Right atrium auricular region (tissue), 2 donors: ENCODE measurements at places on chromosomes 4 and X.
A peak's percentile ranks its signal among the peaks of the same experiment; 100 is the strongest.

- no peak for DNase-seq
Measured at GRCh38 chr4:75717408-75717807, 7.0 kb upstream of the USO1 start.

DNA sequence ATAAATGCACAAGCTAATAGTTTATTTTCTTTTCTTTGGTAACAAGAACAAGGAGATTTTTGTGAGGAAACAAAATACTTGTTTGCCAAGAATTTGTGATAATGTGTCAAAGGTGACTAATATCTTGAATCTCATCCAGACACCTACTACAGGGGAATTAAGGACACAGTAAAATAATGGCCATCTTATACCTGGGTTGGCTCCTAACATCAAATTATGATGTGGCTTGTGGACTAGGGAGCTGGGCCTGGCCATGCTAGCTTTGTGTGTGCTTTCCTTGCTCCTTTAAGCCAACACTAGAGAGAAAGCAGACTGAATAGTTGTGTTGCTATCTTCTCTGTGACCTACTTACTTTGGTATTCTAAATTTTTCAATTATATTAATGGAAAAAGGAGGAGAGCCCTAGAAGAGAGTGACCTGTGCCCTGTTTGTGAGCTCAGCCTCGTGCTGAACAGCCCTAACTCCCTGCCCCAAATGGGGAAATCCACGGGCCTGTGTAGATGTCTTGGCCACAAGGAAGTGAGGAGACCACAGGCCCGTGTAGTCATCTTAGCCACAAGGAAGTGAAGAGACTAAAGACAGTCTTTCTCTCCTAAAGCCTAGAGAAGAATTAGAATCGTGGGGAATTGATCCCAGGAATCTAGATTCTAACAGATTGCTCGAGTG is 23.3 kb downstream of the ARHGAP24 start:
- DNase-seq = peak; percentile 79

- DNase-seq = no peak
Measured at GRCh38 chrX:68995386-68995779, 166.6 kb downstream of the EFNB1 start.

DNA sequence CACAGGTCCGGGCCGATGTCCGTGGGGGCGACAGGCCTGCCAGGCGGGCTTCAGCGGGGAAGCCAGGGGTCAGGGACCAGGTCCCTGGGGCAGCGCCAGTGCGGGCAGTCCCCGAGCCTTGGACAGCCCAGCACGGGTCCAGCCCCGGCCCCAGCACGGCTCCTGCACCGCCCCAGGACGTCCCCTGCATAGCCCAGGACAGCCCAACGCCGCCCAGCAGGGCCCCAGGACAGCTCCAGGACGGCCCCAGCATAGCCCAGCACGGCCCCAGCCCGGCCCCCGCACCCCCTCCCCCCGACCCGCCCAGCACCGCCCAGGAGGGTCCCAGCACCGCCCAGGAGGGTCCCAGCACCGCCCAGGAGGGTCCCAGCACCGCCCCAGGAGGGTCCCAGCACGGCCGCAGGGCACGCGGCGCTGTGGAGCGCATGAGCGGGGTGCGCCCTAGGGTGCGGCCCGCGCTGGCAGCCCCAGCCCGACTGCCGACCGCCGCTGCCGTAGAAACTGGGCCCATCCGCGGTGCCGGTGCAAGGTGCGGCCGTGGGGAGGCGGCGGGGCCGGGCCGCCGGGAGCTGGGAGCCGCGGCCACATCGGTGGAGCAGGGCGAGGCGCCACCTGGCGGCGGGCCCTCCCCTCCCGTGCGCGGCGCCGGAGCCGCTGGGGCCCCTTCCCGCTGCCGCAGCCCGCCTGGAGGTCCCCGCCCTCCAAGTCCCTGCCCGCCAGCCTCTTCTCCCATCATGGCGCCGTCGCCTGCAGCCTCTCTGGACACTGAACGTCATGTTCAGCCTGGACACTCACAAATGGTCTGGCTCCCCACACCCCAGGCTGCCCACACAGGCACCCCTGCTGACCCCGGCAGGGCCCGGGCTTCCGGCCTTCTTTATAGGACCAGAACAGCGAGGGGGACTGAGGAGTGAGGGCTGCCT is 106.8 kb upstream of the NKX1-1 start:
- DNase-seq = no peak

DNA sequence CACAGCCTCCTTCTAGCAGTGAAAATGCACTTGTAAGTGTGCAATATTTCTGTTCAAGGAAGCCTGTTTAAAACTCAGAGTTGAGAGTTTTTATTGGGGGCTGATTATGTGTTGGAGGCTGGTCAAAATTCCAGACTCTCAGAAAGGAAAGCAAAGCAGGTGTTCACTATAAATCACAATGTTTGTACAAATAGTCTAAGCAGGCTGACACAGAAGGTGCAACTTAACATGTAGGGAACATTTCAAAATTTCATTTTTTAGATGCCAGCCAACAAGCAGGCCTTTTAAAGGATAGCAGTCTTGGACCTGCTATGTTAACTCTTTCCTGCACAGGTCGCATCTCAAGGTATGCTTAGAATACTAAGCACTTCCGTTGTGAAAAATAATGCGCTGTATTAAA is 112.3 kb upstream of the IL13RA1 start:
- DNase-seq = no peak

- DNase-seq = no peak
Measured at GRCh38 chr4:99845708-99846469, 29.3 kb downstream of the DAPP1 start.

DNA sequence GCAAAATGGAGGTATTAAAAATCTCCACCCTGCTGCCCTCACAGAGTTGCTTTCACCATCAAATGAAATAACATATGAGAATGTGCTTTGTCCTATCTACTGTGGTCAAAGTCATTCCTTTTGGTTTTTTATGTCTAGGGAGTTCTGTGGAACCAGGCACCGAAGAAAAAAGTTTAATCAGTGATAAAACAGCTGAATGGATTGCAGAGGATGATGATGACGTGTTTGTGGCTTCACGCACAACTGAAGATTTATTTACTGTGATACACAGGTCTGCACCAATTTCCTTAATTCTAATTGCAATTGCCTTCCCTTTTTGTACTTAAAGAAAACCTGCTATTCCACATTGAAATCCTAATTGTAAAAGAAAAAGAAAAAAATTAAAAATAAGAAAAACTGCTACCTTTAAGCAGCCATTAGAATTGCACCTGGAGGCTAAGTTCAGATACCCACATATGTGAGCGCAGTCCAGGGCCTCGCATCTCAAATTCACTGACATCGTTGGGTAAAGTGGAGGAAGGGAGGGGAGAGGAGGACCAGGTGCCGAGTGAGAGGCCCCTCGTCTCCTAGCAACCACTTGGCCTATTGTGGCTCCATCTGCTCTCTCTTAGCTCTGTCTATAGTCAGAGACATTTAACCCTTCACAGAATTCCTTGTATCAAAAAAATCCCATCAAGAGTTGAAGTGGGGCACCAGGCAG is 10.5 kb upstream of the RTL5 start:
- DNase-seq = no peak

DNA sequence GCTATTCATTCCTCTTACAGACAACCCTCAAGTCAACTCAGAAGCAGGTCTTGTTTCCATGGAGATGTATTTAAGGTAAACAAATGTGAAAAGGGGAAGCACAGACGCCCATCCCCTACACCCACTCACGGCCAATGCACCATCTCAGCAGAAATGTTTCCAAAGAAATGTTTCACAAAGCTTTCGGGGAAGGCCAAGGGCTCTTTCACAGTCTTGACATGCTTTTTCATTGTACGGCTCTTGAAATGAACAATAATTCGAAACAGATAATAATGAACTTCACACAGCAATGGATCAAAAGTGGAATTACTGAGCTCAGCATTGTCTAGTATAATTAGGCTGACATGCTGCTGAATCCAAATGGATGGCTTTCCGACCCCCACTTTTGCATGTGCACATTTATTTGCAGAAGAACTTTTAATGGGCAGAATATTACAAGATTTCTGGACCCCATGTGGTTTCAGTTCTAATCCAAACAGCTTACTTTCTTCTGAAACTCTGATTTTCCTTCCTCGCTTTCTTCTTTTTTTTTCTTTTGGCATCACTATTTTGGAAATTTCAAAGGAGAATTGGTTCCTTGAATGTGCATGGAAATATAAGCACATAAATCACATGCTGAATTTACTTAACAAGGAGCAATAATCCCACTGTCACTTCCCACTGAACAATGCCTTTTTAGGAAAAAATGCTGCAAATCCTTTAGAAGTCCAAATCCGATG is 160.9 kb downstream of the SMIM20 start:
- DNase-seq = no peak

DNA sequence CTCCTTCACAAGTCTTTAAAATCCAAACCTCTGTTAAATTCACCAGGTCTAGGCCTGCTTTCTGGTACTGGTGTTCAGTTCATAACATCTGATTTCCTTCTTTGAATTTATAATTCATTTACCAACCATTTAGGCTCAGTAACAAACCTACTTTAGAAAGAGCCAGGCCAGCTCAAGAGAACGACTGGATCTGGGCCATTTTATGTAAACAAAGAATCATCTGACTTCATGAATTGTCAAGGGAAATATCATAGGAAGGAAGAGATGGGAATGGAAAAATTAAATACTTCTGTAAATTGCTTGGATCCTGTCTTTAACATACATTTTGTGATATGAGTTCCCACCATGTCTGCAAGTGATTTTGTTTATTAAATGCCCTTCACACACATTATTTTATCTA is 36.5 kb downstream of the DCHS2 start:
- DNase-seq = no peak

- no peak for DNase-seq
Measured at GRCh38 chr4:186695392-186695791, 28.3 kb downstream of the FAT1 start.

DNA sequence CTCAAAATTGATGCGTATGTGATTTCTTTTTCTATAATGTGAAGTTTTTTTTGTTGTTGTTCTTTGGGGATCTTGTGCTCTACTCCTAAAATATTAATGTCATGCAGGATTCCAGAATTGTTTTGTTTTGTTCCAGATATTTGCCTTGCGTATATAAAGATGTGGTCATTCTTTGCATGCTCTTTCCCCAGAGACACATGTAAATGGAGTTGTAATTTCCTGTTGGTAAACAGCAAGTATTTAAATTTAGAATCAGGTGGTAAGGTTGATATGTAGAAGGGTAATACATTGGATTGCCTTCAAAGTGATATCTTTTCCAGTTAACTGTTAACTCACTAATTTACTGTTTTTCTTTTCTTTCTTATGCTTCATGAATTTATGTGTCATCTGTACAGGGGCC is 23.1 kb upstream of the MAGED1 start:
- no peak for DNase-seq
